Hepatic stellate cell (primary cell): ENCODE measurements at places on chromosomes 6 and 20.

DNA sequence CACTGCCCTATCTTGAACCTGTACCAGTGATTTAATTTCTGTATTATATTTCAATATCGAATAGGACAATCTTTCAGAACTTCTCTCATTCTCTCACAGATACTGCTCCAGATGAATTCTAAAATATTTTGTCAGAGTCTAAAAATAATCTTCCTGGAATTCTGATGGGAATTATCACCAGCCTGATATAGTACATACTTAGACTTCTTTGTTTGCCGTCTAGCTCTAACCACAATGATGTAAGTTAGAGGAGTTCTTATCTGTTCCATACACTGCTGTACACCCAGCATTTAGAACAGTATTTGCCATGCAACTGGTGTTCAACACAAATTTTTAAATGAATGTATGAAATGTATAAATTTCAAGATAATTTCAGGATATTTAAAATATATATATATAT lies 1.3 kb upstream of the HUS1B start:
- DNase-seq = peak; percentile 74

- no peak for DNase-seq
Measured at GRCh38 chr20:57613481-57613921, 6.7 kb downstream of the ZBP1 start.

- peak; percentile 86 for DNase-seq
Measured at GRCh38 chr20:50744143-50744792, 12.9 kb downstream of the PARD6B start.

- DNase-seq = no peak
Measured at GRCh38 chr6:132466952-132467351, 46.0 kb downstream of the STX7 start.

GRCh38 chr6:96304997-96305396 lies 216.6 kb upstream of the UFL1 start:
- DNase-seq = no peak

DNA sequence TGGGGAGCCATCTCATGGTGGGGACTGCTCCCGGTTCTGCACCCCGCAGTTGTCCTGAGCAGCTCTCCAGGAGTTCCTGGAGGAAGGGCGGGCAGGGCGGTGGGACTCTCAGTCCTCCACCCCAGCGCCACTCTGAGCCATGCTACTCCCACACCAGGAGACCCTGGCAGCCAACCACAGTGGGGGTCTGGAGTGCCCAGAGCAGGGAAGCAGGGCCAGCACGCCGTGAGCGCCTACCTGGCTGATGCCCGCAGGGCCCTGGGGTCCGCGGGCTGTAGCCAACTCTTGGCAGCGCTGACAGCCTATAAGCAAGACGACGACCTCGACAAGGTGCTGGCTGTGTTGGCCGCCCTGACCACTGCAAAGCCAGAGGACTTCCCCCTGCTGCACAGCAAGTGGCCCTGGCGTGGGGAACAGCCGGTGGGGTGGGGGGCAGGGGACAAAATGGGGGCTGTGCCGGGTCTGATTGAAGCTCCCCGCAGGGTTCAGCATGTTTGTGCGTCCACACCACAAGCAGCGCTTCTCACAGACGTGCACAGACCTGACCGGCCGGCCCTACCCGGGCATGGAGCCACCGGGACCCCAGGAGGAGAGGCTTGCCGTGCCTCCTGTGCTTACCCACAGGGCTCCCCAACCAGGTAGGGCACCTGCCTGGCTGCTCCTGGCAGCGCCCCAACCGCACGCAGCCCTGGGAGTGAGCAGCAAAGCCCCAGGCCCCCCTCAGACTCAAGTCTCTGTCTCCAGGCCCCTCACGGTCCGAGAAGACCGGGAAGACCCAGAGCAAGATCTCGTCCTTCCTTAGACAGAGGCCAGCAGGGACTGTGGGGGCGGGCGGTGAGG lies 1.6 kb upstream of the TNFRSF6B start:
- DNase-seq = no peak
